ENCODE measurements at places on chromosomes 7 and 10. TPM values are rescaled to one million over a fixed set of nuclear protein-coding genes. Genes with fewer than 3 reads are reported as not detected.

- no peaks in the 10 kb centered on the region for H3K36me3 ChIP-seq
- H3K4me3 ChIP-seq, result no peak overlapping the region
- H3K27me3 ChIP-seq, result no peaks in the 10 kb centered on the region
- no peak overlapping the region for H3K27ac ChIP-seq
- no peak for DNase-seq
Measured at GRCh38 chr7:29342761-29343160, 148.2 kb downstream of the CHN2 start.

DNA sequence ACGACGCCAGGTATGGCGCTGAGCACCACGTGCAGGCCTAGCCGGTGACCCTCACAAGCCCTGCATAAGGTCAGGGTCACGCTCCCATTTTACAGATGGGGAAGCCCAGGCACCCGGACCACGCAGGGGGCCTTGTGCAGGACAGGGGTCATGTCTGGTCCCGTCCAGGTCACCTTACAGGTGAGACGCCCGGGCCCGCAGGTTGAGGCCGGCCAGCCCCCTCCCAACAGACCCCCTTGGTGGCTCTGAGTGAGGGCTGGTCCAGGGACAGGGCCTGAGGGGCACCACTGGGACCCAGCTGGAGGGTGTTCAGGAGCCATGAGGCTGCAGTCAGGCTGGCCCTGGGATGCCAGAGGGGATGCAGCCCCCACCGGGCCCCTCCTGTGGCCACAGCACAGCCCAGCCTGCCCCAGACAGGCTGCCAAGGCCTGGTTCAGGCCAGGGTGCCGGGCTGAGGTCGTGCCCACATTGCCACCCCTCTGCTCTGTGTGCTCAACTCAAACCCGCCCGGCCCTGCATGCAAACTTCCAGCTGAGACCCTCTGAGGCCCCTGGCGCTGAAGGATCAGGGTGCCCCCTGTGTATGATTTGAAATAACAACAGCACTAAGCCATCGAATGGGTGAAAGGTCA lies 69.0 kb downstream of the PWWP2B start:
- no peaks in the 10 kb centered on the region for H3K27me3 ChIP-seq
- H3K4me1 ChIP-seq, result peaks cover 20% of the 10 kb centered on the region
- no peak overlapping the region for H3K27ac ChIP-seq
- no peaks in the 10 kb centered on the region for H3K36me3 ChIP-seq

- H3K27me3 ChIP-seq, result no peaks in the 10 kb centered on the region
- no peak for DNase-seq
- H3K36me3 ChIP-seq, result no peaks in the 10 kb centered on the region
- peak overlapping the region; percentile 13 for H3K27ac ChIP-seq
- no peak overlapping the region for H3K4me3 ChIP-seq
Measured at GRCh38 chr7:106418526-106418925, 133.7 kb upstream of the NAMPT start.

DNA sequence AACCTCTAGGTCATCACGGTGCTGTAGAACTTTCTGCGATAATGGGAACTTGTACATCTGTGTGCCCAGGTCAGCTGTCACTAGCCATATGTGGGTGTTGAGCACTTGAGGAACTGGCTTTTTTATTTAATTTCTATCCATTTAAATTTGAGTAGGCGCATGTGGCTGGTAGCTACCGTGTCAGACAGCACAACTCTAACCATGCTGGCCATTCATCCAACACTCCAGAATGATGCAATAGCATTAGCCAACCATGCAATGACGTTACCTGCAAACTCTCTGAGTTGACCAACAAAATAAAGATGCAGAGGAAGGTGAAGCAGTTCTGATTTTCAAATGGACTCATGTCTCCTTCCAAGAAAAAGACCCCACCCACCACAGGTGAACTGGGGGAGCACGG lies 24.4 kb upstream of the CHST15 start:
- H3K4me3 ChIP-seq, result no peak overlapping the region
- no peaks in the 10 kb centered on the region for H3K27me3 ChIP-seq
- H3K36me3 ChIP-seq, result no peaks in the 10 kb centered on the region
- H3K27ac ChIP-seq, result no peak overlapping the region
- H3K4me1 ChIP-seq, result no peaks in the 10 kb centered on the region
- no peak for DNase-seq

DNA sequence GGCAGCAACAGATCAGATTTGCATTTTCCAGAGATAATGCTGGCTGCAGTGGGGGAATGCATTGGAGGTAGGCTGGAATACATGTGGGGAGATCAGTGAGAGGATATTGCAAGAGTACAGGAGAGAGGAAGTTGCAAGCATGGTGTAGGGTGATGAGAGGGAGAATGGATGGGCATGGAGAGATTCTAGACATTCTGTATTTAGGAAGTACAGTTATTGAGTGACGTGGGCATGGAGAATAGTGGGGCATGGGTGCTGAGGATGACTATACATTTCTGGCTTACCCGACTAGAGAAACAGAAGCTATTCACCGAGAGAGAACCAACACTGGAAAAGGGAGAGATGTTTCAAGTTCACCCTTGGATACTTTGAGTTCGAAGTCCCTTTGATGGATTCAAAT lies 116.9 kb upstream of the SVIL start:
- no peak for DNase-seq
- no peaks in the 10 kb centered on the region for H3K27me3 ChIP-seq
- H3K4me1 ChIP-seq, result no peaks in the 10 kb centered on the region

GRCh38 chr7:24877790-24878311 lies 102.1 kb downstream of the OSBPL3 start:
- H3K27me3 ChIP-seq, result no peaks in the 10 kb centered on the region
- no peak overlapping the region for H3K27ac ChIP-seq
- no peaks in the 10 kb centered on the region for H3K36me3 ChIP-seq
- peaks cover 3% of the 10 kb centered on the region for H3K4me1 ChIP-seq
- DNase-seq, result no peak

GRCh38 chr10:97858001-97858439 lies 8.4 kb downstream of the GOLGA7B start:
- H3K27ac ChIP-seq, result peak overlapping the region; percentile 31
- H3K27me3 ChIP-seq, result no peaks in the 10 kb centered on the region
- peak; percentile 44 for DNase-seq
- H3K4me3 ChIP-seq, result no peak overlapping the region

DNA sequence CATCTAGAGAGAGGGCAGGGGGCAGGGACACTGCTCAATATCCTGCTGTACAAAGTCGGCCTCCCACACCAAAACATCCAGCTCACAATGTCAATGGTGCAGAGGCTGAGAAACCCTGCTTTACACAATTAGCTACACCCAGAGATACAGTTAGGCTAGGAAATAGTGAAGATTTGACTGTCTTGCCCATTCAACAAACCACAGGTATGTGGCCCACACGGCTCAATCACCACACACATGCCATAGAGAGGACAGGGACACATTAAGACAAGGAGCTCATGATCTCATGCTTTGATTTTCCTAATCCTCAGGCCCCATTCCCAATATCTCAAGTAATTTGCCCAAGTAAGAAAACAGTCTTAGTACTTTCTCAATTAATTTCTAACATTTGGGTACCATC lies 110.4 kb downstream of the OSBPL3 start:
- no peaks in the 10 kb centered on the region for H3K27me3 ChIP-seq
- no peaks in the 10 kb centered on the region for H3K4me1 ChIP-seq
- DNase-seq, result no peak
- no peak overlapping the region for H3K27ac ChIP-seq
- no peak overlapping the region for H3K4me3 ChIP-seq

DNA sequence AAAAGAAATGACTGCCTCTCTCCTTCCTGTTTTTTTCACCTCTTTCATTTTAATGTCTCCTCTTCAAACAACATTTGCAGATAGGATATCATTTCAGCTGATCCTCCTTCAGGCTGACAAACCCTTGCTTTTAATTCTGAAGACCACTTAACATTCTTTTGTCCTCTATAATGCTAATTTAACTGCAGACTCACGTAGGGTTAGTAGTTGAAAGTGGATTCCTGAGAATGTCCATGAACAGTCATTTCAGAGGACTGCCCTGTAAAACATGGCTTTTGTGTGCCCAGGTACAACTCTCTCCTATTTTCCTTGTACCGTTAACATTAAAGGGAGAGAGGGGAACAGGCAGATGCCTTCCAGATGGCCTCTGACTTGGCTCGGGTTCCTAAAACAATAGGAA lies 524.4 kb downstream of the SDK1 start:
- no peak for DNase-seq
- no peaks in the 10 kb centered on the region for H3K36me3 ChIP-seq
- H3K4me1 ChIP-seq, result no peaks in the 10 kb centered on the region

DNA sequence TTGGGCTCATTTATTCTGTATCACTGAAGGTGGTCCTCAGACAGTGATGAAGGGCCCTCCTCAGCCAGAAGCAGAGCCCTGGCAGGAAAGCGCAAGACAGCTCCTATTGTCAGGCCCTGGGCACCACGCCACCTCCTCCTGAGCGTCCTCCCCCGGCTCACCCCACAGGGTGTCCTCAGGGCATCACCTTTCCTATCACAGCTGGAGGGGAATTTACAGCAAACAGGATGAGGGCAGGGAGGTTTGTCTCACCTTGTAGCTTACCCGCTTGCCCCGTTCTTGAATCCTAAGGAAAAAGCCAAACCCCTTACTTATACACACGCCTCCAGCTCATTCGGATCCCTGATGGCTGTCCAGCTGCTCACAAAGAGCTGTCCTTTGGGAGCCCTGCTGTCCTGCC lies 50.2 kb upstream of the LANCL2 start:
- H3K4me1 ChIP-seq, result no peaks in the 10 kb centered on the region
- no peaks in the 10 kb centered on the region for H3K27me3 ChIP-seq
- DNase-seq, result no peak
- H3K36me3 ChIP-seq, result no peaks in the 10 kb centered on the region

GRCh38 chr10:23343591-23344240 lies 881 bp downstream of the C10orf67 start:
- peaks cover 28% of the 10 kb centered on the region for H3K27me3 ChIP-seq
- H3K27ac ChIP-seq, result no peak overlapping the region
- peaks cover 16% of the 10 kb centered on the region for H3K4me1 ChIP-seq
- no peaks in the 10 kb centered on the region for H3K36me3 ChIP-seq

DNA sequence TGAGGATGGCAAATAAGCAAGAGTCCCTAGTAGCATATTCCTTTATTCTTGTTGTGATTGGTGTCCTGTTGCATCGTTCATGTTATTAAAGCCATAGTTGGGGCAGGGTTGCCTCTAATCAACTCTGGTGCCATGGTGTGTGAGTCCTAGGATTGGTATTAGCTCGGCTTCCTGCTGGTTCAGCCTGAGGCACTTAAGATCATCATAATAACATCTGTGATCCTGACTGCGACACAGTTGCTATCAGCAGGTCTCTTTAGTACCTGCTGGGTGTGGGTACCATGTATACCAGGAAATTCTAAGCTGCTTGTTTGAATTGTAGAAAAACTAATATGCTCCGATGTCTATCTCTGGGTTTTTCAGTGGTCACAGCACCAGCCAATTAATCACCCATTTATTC lies 1.6 kb downstream of the WEE2 start:
- H3K4me3 ChIP-seq, result no peak overlapping the region
- no peak for DNase-seq
- no peaks in the 10 kb centered on the region for H3K36me3 ChIP-seq
- H3K4me1 ChIP-seq, result peaks cover 25% of the 10 kb centered on the region

GRCh38 chr10:127834221-127834620 lies 58.5 kb downstream of the CLRN3 start:
- H3K27ac ChIP-seq, result no peak overlapping the region
- peaks cover 5% of the 10 kb centered on the region for H3K27me3 ChIP-seq
- H3K4me1 ChIP-seq, result no peaks in the 10 kb centered on the region
- no peak overlapping the region for H3K4me3 ChIP-seq
- DNase-seq, result no peak

GRCh38 chr7:51727441-51727840 lies 410.8 kb upstream of the COBL start:
- H3K27me3 ChIP-seq, result no peaks in the 10 kb centered on the region
- no peaks in the 10 kb centered on the region for H3K36me3 ChIP-seq
- peak; percentile 15 for DNase-seq
- no peak overlapping the region for H3K27ac ChIP-seq

DNA sequence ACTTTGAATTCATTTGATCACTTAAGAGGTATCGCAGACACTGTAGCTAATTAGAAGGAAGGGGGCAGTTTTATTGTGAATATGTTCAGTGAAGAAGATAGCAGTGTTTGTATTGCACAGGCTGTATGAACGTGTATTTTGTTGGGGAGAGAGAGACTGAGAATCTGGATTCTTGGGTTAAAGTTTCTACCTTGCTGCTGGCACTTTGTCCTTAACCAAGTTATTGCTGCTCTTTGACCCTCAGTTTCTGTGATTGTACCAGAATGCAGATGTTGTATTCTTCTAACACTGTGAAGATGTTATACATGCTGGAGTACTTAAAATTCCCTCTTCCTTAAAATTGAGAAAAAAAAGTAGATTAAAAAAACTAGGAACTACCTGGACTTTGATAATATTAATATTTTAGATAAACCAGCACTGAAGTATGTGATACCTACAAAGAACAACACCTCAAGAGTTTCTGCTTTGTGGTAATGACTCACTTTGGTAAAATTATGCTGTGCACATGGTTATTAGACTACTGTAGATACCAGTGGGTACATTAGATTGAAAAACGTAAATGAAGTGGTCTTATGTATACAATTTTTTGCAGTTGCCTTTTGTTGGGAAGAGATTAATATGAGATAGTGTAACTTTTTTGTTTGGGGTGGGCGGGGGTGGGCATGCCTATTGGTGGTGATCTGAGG lies 321.3 kb downstream of the AUTS2 start:
- H3K4me3 ChIP-seq, result no peak overlapping the region
- DNase-seq, result no peak
- peaks cover 3% of the 10 kb centered on the region for H3K4me1 ChIP-seq
- H3K27ac ChIP-seq, result no peak overlapping the region
- H3K27me3 ChIP-seq, result peaks cover 13% of the 10 kb centered on the region

GRCh38 chr10:32166365-32166764 lies 110.1 kb upstream of the KIF5B start:
- no peak for DNase-seq
- no peak overlapping the region for H3K27ac ChIP-seq
- H3K27me3 ChIP-seq, result no peaks in the 10 kb centered on the region
- H3K36me3 ChIP-seq, result no peaks in the 10 kb centered on the region

ZNF853 gene
- total RNA-seq, result 9.0 TPM

TAC1 gene
- 0.48 TPM for total RNA-seq

STEAP1 gene
- 16.7 TPM for total RNA-seq

OR9A2 gene
- not detected for total RNA-seq

ADGRA1 gene
- not detected for total RNA-seq

PGAM2 gene
- total RNA-seq, result not detected

ITGB1 gene
- 552 TPM for total RNA-seq

PNLIP gene
- 0.13 TPM for total RNA-seq

HTR5A gene
- total RNA-seq, result not detected

SCART1 gene
- 1.00 TPM for total RNA-seq

PWWP2B gene
- 18.0 TPM for total RNA-seq

FBXL13 gene
- 3.3 TPM for total RNA-seq
